ENCODE measurements at places on chromosomes 1 and 21. TPM values are rescaled to one million over a fixed set of nuclear protein-coding genes. Genes with fewer than 3 reads are reported as not detected.

Gene GRHL3
- 0.09 TPM for total RNA-seq

Gene C1orf185
- total RNA-seq, result not detected

DNA sequence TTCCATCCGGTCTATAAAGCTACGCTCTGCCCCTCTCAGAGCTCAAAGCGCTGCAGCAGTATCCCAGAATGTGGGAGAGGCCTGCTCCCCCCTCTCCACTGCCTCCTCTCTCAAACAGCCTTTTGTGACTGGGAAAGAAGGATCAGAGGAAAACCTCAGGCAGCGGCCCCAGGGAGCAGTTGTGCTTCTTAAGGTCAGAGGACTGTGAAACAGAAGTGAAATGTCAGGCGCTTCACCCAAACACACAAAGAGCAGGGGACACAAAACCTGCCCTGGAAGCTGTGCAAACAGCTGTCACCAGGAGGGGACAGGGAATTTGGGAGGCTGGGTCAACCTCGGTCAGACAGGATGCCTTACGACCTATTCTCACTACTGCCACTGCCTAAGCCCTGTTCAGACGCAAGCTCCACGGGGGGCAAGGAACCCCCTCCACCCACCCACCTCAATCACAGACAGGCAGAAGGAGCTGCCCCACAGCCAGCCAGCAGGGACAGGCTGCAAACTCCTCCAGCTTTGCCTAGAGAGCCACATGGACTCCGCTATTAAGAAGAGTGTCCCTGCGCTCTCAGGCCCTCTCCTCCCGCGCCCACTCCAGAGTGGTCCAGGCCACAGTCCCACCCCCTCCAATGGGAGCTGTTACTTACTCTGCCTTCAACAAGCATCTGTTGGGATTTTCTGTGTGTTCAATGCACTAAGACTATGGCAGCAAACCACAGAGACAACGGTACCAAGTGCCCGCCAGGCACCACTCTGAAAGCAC, 14.6 kb downstream of the SSBP3 start:
- H3K27ac ChIP-seq, result no peak overlapping the region
- peaks cover 46% of the 10 kb centered on the region for H3K36me3 ChIP-seq
- DNase-seq, result no peak
- H3K27me3 ChIP-seq, result no peaks in the 10 kb centered on the region

DNA sequence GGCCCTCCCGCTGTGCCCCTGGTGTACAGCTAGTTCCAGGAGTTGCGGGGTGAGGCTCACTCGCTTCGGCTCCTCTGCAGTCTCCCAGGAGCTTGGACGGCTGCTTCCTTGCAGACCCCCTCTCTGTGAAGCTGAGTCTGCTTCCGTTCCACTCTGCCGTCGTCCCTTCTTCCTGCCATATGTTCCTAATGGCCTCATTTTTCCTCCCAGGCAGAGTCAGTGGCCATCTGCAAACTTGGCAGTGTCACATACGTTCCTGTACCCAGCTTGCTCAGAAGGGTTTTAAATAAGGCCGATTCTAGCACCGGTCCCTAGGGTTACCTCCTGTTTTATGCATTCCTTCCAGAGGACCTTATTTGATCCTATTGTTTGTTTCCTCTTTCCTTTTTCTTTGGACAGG, 21.3 kb downstream of the ACTL8 start:
- peaks cover 10% of the 10 kb centered on the region for H3K27me3 ChIP-seq
- H3K27ac ChIP-seq, result no peak overlapping the region
- DNase-seq, result no peak

DNA sequence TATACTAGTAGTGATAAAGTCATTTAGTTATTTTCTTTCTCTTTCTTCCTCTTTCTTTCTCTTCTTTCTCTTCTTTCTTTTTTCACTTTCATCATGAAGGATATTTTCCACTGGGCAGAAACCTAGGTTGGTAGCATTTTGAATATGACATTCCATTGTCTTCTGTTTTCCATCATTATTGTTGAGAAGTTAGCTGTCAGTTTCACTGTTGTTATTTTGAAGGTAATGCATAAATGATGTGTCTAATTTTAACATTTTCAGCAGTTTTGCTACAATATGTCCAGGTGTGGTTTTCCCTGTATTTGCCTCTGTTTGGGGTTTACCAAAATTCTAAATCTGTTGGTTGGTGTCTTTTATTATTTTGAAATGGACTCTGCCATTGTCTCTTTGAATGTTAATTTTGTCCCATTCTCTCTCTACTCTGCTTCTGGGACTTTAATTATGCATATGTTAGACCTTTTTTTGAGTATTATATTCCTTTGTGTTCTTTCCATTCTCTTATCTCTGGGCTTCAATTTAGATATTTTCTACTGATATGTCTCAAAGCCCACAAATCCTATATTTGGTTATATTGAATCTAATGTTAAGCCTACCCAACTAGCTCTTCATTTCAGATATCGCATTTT, 96.7 kb downstream of the HFM1 start:
- H3K4me3 ChIP-seq, result no peak overlapping the region
- H3K27ac ChIP-seq, result no peak overlapping the region
- no peaks in the 10 kb centered on the region for H3K4me1 ChIP-seq
